Activated T-helper 17 cell treated with anti-CD3 and anti-CD28 coated beads, Interleukin-2, amount 50 U/mL, for 72 hours (primary cell): ENCODE measurements at places on chromosomes 3 and 15. TPM values are rescaled to one million over a fixed set of nuclear protein-coding genes. Genes with fewer than 3 reads are reported as not detected.

Gene NAA80
- total RNA-seq, result 37.8 TPM

Gene C3orf85
- total RNA-seq, result not detected

Gene NIT2
- total RNA-seq, result 60.1 TPM

Gene EIF4G1
- 242 TPM for total RNA-seq

Gene HRG
- not detected for total RNA-seq

Gene PSTPIP1
- total RNA-seq, result 125 TPM

Gene GOLGA6L1
- not detected for total RNA-seq

- no peak for ATAC-seq
Observed at GRCh38 chr3:141436180-141436579, 50.6 kb upstream of the RASA2 start.

- no peak for ATAC-seq
Observed at GRCh38 chr3:123405021-123405420, 43.9 kb downstream of the ADCY5 start.

GRCh38 chr3:129316248-129317013 is 37.8 kb downstream of the HMCES start:
- ATAC-seq, result peak; percentile 43

DNA sequence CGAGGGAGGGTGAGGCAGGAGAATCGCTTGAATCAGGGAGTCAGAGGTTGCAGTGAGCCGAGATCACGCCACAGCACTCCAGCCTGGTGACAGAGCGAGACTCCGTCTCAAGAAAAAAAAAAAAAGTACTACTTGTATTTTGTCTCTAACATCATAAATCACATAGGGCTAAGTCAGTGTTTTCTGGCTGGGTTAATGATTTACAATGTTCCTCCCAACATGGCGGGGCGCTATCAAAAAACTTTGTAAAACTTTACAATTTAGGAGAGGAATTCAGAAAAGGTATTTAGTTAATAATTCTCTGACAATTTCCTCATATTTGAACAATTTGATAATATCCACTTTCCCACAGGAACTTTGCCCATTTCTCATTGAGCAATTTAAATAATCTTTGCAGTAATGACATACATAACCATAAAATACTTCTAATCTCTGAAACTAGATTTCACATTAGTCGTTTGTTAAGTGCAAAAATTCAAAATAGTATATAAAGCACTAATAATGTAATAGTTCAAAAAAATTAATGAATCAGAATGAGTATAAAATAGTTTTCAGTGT is 26.6 kb upstream of the B3GNT5 start:
- ATAC-seq, result no peak

GRCh38 chr3:14676881-14677280 is 1.9 kb downstream of the C3orf20 start:
- ATAC-seq, result no peak

DNA sequence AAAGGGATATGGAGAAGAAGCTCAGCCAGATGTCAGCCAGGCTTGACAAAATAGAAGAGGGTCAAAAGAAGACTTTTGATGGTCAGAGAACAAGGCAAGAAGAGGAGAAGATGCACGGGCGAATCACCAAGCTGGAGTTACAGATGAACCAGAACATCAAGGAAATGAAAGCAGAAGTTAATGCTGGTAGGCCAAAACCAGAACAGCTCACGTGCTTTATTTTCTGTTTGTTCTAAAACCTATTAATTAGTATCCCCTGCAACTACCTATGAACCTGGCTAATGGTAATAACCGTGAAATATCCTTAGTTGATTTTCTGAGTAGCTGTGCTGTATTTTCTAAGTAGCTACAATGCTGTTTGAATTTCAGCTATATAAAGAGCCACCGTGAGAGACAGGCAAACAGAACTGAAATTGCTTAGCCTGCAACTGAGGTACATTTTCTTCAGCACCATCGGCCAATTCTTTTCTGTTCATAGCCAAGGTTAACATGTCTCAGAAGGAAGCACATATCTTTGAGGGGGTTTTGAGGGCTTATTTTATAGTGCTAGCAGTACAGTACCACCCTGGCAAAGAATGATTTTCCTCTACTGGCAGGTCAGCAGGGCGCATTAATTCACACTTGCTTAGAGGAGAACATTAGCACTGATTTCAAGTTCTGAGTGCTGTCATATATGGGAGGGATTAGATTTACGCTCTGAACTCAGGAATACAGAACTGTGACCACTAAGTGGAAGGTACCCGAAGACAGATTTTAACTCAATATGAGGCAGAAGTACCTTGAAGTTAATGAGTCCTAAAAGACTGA is 78.9 kb downstream of the FAM81A start:
- ATAC-seq, result no peak

- ATAC-seq, result no peak
Observed at GRCh38 chr15:94097552-94097951, 133.8 kb upstream of the MCTP2 start.

DNA sequence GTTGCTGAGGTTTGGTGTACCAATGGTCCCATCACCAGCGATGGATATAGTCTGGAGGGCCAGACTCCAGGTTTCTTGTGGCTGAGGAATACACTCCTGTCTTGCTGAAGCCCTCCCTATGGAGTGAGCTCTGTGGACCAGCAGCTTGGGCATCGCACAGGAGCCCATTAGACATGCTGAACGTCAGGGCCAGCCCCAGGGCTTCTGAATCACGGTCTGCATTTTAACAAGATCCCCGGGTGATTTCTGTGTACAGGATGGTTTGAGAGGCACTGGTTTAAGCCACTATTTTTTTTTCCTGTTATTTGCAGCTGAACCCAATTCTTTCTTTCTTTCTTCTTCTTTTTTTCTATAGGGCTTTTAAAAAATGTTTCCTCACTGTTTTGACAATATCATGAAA is 69.5 kb upstream of the XCR1 start:
- no peak for ATAC-seq

DNA sequence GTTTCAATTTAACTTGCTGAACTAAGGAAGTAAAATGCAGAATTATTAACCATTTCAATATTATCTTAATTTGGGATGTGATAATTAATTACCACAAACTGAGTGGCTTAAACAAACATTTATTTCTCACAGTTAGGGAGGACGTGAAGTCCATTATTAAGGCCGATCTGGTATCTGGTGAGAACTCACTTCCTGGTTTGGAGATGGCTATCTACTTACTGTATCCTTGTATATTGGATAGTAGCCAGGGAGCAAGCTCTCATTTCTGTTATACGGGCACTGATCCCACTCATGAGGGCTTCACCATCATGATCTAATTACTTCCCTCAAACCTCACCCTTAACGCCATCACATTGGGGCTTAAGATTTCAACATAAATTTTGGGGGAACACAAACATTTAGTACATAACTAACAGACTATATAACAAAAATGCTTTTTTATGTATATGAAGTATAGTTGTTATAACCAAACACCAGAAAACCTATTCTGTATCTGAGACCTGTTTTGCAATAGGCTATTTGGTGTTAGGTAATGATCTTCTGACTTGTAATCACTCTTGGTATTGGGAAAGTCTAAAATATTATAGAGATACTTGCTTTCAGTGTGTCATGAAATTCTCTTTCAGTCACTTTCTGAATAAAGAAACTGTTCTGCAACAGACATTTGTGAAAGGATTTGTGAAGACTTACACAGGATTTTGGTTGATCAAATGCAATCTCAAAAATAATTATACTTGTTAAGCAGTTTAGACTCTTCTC is 4.7 kb upstream of the KPNA4 start:
- no peak for ATAC-seq

DNA sequence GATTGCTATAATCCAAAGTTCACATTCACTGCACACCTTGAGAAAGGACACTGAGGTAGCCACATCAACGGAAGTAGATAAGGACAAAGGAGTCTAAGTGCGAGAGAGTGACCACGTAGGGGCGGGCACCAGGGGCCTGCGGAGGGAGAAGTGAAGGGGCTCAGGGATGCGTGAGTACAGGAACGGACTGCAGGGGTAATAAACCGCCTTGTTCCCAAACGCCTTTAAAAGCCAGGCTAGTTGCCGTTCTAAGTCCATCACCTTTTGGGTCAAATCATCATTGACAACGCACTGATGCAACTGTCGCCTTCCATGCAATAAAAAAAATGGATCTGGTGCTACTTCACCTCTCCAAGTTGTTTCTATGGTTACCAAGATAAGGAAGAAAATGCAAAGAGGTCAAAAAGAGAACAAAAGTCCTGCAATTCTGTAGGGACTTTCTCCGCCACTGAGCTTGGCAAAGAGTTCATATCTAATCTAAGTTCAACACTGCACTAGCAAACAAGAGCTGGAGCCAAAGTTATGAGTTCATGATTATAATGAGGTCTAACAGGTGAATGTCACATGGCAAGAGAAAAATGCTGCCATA is 32.6 kb upstream of the ATP11B start:
- ATAC-seq, result no peak

- ATAC-seq, result no peak
Observed at GRCh38 chr3:117752984-117753717, 1043.6 kb downstream of the TUSC7 start.

DNA sequence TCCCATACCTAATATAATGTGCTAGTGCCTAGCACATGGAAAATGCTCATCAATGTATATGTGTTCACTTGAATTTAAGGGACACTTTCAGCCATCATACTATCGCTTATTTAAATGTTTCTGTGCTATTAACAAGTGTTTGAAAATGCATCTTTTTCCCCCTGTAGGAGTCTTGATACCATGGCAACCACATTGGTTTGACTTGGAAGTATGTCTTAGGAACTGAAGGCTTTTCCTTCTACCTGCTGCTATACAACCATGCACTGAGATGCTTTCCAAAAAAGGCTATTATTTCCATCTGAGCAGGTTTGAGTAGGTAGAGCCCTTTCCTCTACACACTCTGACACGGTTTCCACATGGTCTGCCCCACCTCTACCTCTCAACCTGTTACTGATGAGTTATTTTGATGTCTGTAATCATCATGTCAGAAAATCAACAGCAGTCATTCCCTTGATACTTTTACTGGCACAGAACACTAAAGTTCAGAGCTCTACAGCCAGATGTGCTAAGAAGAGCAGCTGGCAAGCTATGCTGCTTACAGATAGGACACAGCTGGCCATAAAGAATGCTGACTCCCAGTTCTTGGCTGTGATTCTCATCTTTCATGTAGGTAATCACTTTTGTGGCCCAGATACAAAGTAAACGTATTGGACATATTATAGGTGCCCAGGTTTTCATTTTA is 59.3 kb downstream of the RYR3 start:
- no peak for ATAC-seq

- ATAC-seq, result no peak
Observed at GRCh38 chr15:48527517-48527916, 118.0 kb downstream of the FBN1 start.

DNA sequence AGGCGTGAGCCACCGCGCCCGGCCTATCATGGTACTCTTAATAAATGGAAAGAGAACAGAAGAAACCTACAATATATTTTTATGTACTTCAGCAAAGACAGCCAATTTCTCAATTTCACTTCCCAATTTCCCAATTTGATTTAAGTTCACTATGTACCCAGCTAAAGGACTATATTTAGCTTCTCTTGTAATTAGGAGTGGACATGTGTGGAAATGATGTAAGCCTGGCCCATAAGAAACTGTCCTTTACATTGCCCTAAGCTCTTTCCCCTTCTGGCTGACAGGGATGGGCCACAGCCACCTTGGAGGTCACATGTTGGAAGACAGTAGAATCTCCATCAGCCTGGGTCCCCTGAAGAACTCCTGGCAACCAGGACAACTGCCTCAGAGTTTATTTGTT is 6.2 kb downstream of the TMEM39A start:
- no peak for ATAC-seq

GRCh38 chr3:38247366-38248035 is 18.1 kb upstream of the SLC22A13 start:
- peak; percentile 39 for ATAC-seq

GRCh38 chr3:125022206-125022605 is 33.6 kb downstream of the HEG1 start:
- no peak for ATAC-seq

DNA sequence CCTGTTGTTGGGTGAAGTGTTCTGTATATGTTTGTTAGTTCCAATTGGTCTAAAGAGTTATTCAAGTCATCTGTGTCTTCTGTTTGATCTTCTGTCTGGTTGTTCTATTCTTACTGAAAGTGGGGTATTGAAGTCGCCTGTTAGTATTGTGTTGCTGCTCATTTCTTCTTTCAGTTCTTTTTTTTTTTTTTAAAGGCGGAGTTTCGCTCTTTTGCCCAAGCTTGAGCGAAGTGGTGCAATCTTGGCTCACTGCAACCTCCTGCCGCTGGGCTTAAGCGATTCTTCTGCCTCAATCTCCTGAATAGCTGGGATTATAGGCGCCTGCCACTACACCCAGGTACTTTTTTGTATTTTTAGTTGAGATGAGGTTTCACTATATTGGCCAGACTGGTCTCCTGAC is 23.5 kb downstream of the PFN2 start:
- ATAC-seq, result no peak

DNA sequence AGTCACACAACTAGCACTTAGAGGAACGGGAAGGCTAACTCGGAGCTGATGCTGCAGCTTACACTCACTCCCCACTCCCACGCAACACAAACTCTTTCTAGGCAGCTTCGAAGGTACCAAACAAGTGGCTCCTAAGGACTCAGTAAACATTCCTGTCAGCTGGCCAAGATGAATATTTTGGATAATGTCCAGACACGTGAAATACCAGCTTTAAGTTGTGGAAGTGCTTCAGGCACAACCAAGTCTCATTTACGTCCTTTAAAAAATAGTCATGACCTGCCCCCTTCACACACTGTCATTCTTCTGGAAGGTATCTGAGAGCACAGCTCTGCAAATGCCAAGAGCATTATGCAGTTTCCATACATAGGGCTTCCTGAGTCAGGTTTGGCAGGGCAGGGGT is 1005.9 kb upstream of the CFAP20DC start:
- no peak for ATAC-seq

GRCh38 chr3:114639171-114639570 is 345.3 kb downstream of the TIGIT start:
- ATAC-seq, result no peak

GRCh38 chr15:60643555-60643954 is 164.6 kb upstream of the ICE2 start:
- no peak for ATAC-seq

DNA sequence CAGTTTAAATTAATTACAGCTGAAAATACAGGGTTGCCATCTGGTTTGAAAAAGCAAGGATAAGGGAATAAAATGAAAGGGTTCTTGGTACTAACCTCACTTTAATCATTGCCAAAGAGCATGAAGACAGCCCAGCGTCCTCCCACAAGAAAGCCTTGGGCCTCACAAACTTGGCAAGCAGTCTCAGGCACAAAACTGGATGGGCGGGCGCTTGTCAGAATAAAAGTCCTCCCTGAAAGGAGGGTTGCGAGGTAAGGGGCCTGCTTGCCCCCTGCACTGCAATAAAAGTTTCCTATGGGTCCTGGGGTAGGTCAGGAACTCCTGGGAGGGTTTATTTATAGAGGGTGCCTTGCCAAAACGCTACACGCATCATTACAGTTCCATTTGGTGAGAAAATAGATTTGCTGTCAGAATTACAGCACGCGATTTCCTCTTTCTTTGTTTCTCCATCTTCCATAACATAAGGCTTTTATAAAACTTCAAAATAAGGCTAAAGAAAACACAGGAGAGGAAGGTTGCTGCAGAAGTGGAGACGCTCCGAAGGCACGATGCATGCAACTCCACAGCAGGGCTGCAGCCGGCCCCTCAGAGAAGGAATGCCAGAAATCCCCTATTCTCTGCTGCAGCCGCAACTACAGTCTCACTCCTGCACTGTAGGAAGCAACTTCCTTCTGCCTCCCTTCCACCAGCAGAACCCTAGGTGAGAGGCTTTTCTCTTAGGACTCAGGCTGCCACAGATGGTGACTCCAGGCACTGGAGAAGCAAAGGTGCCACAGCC is 61.3 kb downstream of the VGLL4 start:
- no peak for ATAC-seq
